ENCODE measurements at places on chromosomes 1 and 21. TPM values are rescaled to one million over a fixed set of nuclear protein-coding genes. Genes with fewer than 3 reads are reported as not detected.

DNA sequence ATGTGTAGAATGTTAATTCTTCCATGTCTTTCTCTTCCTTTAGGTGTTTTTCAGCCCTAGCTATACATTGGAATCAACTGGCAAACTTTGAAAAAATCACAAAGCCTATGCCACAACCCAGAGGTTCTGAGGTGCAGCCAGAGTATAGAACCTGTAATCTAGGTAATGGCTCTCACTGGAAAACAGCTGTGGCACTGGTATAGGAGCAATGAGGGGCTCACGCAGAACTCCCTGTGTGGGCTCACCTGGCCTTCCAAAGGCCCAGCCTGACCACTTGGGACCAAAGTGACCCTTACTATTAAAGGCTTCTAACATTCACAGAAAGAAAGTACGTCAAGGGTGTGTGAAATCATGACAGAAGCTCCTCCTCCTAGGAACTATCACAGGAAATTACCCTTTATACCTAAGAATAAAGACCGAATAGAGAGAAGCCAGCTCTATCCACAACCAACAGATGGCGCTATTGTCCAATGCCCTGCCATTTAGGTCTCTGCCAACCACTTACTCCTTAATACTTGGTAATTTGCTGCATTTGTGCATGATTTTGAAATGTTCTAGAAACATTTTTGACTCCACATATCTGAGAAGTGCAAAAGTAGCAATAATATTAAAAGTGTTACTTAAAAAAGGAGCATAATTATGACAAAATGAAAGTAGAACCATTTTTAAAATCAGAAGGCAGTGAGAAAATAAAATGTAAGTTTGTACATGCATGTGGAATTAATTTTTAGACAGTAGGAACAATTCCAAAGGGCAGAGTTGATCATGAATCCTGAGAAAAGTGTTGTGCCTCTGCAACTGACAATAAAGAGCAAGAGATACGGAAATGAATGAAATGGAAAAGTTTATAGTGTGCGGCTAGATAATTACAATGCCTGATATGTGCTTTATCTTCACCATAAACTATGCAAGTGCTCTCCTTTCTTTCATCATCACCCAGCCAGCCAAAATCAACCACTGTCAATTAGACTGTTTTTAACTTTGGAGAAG, 93.1 kb upstream of the HAO2 start:
- DNase-seq: no peak

DNA sequence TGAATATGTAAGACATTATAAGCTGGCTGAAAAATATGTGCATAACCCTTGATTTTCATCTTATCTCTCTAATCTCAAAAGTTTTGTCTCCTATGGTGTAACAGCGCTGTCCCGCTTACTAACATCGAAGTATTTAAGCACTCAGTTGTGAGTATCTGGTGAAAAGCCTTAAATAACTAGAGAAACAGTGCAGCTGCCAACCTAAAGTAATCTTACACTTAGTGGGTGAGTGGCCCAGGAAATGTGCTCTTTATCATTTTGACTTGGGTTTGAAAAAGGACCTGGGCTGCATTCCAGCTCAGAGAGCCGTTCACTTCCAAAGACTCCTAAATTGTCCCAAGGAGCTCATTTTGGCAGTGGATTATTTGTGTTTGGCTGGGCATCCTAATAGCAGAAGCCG, 225.9 kb downstream of the SPATA17 start:
- no peak for DNase-seq

DNA sequence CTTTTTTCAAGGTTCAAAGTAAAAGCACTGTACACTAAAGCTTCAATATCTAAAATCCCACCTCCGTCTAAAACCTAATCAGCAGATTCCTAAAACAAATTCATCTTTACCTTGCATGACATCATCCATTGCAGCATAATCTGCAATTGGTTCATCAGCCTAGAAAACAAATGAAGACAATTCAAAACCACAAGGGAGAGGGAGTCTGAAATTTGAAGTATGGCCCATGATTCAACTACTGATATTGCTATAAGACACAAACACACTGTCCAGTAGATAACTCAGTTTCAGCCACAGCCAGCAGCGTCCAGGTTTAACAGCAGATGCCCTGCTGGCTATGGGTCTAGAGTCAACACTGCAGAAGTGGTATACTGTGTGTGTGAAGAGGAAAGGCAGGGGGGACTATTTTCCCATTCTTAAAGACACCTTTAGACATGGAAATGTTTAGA, 17.9 kb upstream of the RAP1GAP start:
- no peak for DNase-seq

DNA sequence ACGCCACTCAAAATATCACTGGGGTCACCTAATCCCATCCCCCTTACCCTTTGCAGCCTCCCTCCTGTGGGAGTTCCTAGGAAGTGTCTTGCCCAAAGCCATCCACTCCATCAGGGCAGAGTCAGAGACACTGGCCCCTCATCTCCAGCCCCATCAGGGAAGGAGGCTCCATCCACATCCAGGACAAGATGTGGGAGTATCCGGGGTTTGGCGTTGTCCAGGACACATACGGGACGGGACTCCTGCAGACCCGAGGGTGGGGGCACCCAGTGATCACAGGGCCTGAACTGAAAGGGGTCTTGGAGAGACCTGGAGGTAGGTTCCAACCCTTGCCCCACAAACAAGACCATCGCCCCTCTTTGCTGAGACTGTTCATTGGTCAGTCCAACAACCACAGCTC, 348.2 kb downstream of the MATN1 start:
- DNase-seq: no peak

DNA sequence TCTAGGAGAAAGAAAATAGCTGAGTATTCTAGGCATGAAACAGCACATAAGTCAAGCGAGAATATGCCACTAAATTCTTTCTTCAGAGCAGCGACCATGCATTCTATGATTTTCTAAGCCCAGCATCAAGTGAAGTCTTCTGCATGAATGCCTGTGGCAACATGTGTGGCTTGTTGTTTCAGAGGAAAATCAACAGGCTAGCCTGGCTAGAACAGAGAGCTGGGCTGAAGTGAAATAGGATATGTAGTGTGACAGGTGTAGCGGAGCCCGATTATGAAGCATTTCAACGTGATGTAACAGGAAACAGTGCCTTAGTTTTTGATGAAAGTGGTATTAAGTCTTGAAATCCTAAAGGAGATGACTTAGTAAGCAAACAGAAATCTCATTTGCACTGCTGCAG, 7.0 kb downstream of the CSDE1 start:
- DNase-seq: no peak

GRCh38 chr1:229478852-229479251, 29.3 kb downstream of the NUP133 start:
- DNase-seq: no peak

DNA sequence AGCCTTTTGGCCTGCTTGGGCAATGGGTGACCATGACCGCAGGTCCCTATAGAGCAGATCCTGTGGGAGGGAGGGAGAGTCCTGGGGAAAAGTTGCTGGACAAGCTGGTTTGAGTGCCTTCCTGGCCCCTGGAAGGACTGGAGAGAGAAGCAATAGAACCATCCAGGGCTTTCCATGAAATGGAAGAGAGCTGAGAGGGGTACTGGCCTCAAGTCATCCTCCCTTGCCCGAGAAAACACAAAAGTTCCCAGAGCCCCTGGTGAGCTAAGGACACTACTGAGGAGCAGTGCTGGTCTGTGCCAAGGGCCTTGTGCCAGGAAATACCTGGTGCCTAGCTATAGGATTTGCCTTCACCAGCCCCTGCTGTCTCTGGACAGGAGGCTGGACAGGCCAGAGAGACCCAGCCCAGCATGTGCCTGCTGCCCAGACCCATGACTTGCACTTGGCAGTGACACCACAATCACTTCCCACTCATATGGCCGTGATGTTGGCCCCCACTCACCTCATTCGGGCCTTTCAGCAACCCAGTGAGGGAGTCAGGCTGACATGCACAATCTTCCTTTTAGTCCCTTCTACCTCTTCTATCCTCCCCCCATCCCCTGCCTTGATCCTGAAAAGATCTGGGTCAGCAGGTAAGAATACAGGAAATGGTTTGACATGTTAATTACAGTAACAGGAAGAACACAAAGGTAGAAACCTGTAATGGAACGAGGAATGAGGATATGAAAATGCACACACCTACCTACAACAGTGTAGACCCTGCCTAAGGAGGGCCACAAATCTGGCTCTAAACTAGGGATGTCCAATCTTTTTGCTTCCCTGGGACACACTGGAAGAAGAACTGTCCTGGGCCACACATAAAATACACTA, 7.0 kb downstream of the SH3BP5L start:
- no peak for DNase-seq

GRCh38 chr1:182389619-182390047, 2.0 kb downstream of the GLUL start:
- DNase-seq: no peak

GRCh38 chr21:43637530-43638158, 21.6 kb downstream of the HSF2BP start:
- no peak for DNase-seq

GRCh38 chr1:93692983-93693591, 11.4 kb upstream of the BCAR3 start:
- DNase-seq: no peak

DNA sequence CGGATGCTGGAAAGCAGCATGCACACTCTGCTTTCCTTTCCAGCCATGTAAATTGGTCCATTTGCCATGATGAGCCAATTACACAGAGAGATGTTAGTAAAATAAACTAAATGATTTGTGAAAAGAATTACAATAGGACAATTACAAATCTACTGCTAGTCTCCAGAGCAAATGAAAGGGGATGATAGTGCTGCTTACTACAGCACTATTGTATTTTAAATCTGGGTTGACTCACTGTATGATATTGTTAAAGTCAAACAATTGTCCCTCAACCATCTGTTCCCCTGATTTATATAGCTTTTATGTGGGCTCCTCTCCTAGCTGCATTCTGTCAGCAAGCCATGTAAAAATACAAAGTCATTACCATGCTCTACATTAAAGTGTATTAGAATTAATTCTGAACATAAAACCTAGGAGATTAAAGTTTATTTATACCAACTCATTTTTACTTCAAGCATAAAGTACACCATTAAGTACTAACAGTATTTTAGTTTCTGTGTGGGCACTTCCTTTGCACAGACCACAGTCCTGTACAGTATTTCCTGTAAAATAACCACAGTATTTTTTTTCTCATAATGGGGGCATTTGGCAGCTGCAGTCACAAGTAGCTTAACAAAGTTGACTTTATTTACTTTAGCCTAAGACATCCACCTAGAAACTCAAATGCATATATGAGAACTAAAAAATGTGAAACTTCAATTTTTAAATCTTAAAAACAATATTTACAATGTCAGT, 135.8 kb downstream of the VAV3 start:
- DNase-seq: peak; percentile 12

GRCh38 chr1:65309304-65310077, at the start of gene DNAJC6:
DNAJC6 (plus strand) TSS chr1:65309543; CDS start chr1:65309746, 203 bp downstream.
- peak; percentile 81 for DNase-seq

- no peak for DNase-seq
Measured at GRCh38 chr1:26706315-26706714, 10.5 kb downstream of the ARID1A start.

DNA sequence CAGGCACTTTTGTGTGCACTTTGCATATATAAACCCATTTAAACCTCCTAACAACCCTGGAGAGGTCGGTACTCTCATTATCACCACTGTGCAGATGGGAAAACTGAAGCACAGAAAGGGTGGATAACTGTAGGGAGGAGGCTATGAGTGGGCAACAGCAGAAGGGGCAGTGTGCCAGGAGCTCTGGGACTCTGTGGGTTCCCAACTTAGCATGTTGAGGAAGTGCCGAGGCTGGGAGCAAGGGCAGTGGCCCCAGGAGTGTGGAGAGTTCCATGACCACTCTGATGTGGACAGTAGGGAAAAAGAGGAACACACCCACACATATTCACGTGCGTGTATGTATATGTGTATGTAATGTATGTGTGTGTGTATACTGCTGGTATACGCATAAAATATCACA, 25.7 kb upstream of the KCNC4 start:
- no peak for DNase-seq

DNA sequence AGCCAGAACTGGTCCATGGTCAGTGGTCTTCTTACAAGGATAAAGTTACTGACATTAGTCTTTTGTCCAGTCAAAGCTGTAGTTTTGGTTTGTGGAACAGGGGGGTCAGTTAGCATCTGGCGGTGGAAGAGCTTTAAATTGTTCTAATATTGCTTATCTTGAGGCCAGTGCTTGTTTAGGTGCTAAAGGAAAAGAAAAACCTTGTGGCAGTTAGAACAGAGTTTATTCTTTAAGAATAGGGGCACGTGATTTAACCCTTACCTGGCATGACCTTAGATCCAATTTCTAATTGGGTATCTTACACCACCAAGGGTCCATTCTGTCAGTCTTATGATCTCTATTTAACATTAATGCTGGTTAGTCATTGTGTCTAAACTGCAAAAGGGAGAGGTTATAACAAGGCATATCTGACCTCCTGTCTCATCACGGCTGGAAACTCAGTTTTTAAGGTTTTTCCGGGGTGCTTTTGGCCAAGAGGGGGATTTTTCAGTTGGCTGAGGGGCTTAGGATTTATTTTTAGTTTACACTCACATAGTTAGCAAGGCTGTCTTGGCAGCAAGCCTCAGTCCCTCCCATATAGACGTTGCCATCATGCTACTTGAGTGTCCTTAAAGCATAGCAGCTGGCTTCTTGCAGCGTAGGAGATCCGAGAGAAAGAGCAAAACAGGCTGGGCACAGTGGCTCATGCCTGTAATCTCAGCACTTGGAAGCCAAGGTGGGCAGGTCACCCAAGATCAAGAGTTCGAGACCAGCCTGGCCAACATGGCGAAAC, 60.1 kb upstream of the FAM89A start:
- no peak for DNase-seq

DNA sequence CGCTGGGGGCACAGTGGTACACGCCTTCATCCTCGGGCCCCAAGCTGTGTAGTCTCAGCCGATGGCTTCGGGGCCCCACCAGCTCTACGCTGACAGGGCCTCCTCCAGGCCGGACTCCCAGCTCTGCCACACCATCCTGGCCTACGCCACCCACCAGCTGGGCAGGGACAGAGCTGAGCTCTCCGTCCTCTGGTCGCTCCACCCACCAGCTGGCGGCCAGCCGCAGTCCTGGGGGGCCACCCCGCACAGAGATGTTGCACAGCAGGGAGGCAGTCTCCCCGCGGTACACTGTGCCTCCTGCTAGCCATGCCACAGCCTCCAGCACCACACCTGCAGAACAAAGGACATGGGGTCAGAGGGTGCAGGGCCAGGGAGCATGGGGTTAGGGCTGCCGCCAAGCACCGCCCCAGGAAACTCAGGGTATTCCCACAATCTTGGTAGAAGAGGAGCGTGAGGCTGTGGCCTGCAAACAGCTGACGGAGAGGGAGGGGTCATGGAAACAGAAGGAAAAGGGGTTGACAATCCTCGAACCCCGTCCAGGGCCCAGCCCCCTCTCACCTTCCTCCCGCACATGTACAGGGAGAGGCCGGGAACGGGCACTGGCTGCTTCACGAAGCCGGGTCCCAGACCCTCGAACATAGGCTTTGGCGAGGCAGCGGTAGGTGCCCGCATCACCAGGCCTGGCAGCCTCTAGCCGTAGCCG, 5.9 kb downstream of the IGSF8 start:
- DNase-seq: no peak

GRCh38 chr1:47407481-47407880, 8.6 kb upstream of the FOXE3 start:
- DNase-seq: no peak

- DNase-seq: peak; percentile 82
Measured at GRCh38 chr1:65150583-65151263, 2.7 kb downstream of the AK4 start.

The TCHH gene
- 0.27 TPM for total RNA-seq

The ZNF593OS gene
- total RNA-seq: 1.5 TPM

The VAV3 gene
- 19.5 TPM for total RNA-seq

The S100A7 gene
- total RNA-seq: not detected

The MRPS21 gene
- total RNA-seq: 33.3 TPM

The GBP7 gene
- not detected for total RNA-seq

The RHBG gene
- 0.73 TPM for total RNA-seq

The PTPRU gene
- total RNA-seq: 13.3 TPM

The IFNLR1 gene
- 0.54 TPM for total RNA-seq

Data from cerebellum (tissue), 4 donors.